Choroid plexus epithelial cell (primary cell): ENCODE measurements at places on chromosomes 5 and 9.
A peak's percentile ranks its signal among the peaks of the same experiment; 100 is the strongest.

GRCh38 chr9:98896632-98897031 is 47.1 kb upstream of the COL15A1 start:
- no peak for DNase-seq

DNA sequence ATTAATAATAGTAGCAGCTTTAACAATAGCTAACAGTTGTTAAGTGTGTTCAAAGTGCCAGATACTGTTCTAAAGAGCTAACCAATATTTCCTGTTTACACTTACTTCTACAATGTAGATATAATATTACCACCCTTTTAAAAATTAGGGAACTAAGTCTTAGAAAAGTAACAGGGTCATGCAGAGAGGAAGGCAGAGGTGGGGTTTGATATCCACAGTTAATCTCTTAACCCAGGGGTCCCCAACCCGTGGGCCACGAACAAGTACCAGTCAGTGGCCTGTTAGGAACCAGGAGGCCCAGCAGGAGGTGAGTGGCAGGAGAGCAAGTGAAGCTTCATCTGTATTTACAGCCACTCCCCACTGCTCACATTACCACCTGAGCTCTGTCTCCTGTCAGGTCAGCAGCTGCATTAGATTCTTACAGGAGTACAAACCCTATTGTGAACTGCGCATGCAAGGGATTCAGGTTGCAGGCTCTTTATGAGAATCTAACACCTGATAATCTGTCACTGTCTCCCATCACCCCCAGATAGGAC is 89.1 kb downstream of the ACTL7B start:
- no peak for DNase-seq

DNA sequence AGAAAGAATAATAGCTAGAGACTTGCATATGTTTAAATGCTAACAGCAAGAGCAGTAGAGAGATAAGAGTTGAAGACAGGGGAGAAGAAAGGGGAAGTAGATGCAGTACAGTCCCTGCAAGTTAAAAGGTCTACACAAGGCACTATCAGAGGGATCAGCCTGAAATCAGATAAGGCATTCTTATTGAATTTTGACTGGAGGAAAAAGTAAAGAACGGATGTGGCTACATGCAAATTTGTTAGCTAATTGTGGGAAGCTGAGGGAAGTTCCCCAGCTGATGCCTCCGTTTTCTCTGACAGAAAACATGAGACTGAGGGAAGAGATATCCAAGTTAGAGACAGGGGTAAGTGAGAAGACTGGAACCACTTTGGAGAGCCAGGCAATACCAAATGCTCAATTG is 12.9 kb upstream of the RHOBTB3 start:
- no peak for DNase-seq

- peak; percentile 26 for DNase-seq
Observed at GRCh38 chr9:118059484-118060278, 355.5 kb downstream of the TLR4 start.

DNA sequence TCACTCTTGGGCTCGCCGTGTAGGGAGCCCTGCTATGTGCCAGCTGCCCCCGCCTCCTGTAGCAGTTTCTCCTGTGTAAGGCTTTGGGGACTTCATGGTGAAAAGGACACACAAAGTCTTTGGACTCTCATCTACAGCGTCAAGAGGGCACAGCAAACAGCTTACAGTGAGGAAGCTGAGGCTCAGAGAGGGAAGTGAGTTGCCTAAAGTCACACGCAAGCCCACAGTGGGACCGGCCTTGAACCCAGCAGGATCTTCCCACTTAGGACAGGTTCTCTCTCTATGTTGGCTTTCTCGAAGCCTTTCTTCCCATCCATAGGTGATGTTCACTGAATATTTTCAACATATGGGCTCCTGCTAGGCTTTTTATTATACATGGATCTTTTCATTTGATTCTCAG is 9.8 kb upstream of the PRRX2 start:
- DNase-seq: no peak

DNA sequence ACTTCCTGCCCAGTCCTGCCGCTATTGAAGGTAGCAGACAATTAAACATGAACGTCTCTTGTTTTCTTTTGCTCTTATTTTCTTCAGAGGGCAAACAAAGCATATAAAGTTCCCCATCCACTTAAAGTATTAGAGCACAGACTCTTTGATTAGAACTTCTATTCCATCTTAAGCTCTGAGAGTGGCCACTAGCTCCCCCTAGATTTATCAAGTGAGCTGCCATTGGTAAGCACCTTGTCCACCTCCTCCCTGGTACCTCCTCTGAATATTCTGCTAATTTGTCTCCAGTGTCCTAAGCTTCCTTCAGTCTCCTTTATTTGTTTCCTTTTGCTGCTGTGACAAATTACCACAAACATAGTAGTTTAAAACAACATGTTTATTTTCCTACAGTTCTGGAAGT is 264.3 kb upstream of the KCNN2 start:
- peak; percentile 21 for DNase-seq

- no peak for DNase-seq
Observed at GRCh38 chr9:14500705-14501104, 186.8 kb upstream of the NFIB start.

DNA sequence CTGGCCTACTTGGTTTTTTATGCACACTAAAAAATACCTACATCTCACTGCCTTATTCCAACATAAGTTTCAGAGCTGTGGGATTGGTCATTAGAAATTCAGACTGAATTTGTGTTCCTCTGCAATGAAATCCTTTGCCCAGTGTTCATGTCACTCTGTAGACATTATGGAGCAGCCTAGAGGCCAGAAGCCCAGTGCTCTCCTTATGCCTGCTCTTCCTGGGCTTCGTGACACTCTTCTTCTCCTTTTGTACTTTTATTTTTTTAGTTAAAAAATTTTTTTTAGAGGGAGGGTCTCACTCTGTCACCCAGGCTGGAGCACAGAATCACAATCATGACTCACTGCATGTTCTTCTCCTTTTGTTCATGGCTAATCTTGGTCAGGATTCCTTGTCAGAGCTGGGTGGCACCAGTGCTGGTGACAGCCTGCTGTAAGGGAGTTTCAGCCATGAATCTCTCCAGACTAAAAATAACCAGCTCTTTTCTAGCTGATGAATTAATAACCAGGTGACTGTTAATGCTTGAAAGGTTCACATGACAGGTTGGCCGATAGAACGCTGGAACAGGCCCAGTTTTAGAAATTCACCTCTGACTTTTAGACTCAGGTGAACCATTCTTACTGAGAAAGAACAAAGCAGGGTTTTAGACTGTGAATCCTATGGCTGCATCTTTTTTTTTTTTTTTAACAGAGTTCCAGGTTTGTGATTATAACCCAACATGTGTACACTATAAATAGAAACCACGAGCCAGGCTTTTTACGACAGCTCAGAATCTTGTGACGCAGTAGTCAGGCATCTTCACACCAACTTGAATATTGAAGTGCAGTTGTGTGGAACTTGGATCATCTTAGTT is 34.1 kb upstream of the C5orf47 start:
- peak; percentile 80 for DNase-seq

DNA sequence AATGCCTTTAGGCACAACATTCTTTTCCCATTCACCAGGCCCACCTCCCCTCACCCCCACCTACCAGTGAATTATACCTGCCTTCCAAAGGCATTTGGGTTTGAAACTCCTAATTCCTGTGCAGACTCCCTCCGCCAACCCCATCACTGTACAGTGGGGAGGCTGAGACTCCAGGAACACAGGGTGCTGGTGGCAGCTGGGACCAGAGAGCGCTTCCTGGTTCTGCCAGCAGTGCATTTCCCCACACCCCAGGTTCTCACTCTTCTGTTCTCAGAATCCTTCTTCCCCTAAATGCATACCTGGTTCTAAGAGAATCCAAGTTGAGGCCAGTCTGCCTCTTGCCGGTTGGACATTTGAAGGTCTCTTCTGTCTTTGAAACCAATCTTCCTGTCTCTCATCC is 21.1 kb downstream of the SLC36A2 start:
- DNase-seq: no peak

DNA sequence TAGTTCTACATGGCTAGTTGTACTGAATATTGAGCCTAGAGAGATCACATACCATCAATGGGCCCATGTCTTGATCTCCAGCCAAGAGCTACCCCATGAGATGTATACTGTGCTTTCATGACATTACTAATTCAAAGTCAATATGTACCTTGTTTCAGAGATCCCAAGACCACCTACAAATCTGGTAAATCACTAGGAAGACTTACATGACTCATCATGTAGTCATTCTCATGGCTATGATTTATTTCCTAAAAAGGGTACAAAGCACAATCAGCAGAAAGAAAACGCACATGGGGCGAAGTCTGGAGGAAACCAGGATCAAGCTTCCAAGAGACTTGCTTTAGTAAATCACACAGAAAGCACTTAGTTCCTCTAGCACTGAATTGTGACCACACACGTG is 103.0 kb downstream of the PCSK5 start:
- peak; percentile 75 for DNase-seq

GRCh38 chr9:105735366-105735765 is 41.0 kb downstream of the TMEM38B start:
- peak; percentile 4 for DNase-seq

GRCh38 chr5:175464942-175465233 is 13.5 kb upstream of the SFXN1 start:
- DNase-seq: no peak

DNA sequence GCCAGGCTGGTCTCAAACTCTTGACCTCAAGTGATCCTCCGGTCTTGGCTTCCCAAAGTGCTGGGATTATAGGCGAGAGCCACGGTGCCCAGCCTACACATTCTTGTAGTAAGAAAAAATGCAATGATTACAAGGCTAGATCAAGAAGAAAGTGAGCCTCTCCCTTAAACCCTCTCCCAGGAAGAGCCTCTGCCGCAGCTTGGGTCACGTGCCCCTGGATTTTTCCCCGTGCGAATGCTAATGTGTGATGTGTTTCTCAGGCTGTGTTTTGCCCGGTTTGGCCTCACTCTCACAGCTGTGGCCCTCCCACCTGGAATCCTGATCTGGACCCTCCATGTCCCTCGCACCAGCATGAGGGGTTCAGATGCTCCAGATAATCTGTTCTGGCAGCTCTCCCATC is 6.9 kb downstream of the PLPP7 start:
- no peak for DNase-seq

GRCh38 chr5:65394087-65394486 is 87.6 kb downstream of the ADAMTS6 start:
- peak; percentile 95 for DNase-seq
